Activated CD4-positive, alpha-beta memory T cell treated with anti-CD3 and anti-CD28 coated beads, Interleukin-2, amount 10 ng/mL, durations not matched to agents 7 days and 5 days (primary cell): ENCODE measurements at places on chromosomes 7 and 10. TPM values are rescaled to one million over a fixed set of nuclear protein-coding genes. Genes with fewer than 3 reads are reported as not detected.

- no peak overlapping the region for H3K27ac ChIP-seq
- H3K4me1 ChIP-seq: peaks cover 5% of the 10 kb centered on the region
- DNase-seq: no peak
- H3K27me3 ChIP-seq: no peaks in the 10 kb centered on the region
- H3K4me3 ChIP-seq: no peak overlapping the region
- H3K36me3 ChIP-seq: peaks cover 12% of the 10 kb centered on the region
Measured at GRCh38 chr7:107495516-107495915, 25.7 kb downstream of the GPR22 start.

The LIPN gene
- not detected for total RNA-seq

DNA sequence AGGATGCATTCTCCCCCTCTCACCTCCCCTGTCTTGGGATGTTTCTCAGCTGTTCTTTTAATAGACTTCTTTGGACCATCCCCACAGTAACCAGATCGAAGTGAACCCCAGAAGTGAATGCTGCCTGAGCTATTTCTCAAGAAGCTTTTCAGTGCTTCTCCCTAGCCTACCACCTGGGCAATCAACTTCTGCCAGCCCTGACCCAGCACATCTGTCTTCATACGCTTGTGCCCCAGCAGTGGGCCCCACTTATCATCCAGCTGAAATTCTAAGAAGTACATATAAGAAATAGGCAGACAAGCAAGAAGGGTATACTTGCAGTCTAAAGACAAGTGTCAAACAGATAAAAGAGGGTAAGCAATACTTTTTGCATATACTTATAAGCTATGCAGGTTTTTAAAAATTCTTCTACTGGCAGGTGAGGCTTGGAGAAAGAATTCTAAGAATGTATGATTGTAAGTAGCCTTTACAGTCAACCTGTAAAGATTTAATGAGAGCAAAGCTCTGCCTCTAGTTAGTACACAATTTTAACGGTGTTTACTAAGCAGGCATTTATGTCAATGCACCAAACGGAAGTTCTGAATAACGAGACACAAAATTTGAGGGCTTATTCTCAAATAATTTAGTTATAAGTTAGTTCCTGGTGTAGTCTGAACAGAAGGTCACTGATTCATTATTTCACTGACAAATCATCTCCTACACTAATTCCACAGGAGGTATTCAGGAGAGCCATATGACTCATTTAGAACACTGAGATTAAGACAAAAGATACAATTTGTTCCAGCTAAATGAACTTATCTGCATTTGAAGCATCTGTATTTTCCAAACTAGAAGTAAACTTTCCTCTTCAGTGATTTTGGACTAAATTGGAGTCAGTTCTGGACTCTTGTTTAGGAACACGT lies 83.3 kb downstream of the RNLS start:
- no peak overlapping the region for H3K4me3 ChIP-seq
- DNase-seq: no peak
- H3K27ac ChIP-seq: no peak overlapping the region

- no peaks in the 10 kb centered on the region for H3K4me1 ChIP-seq
- no peaks in the 10 kb centered on the region for H3K36me3 ChIP-seq
- no peak overlapping the region for H3K4me3 ChIP-seq
- no peaks in the 10 kb centered on the region for H3K27me3 ChIP-seq
- no peak for DNase-seq
Measured at GRCh38 chr7:40403703-40404476, 269.1 kb downstream of the SUGCT start.

GRCh38 chr10:122149561-122150505 lies 121.3 kb upstream of the BTBD16 start:
- DNase-seq: no peak
- H3K4me3 ChIP-seq: no peak overlapping the region
- H3K4me1 ChIP-seq: no peaks in the 10 kb centered on the region
- H3K36me3 ChIP-seq: no peaks in the 10 kb centered on the region
- peaks cover 6% of the 10 kb centered on the region for H3K27me3 ChIP-seq

- no peak overlapping the region for H3K27ac ChIP-seq
- H3K4me3 ChIP-seq: no peak overlapping the region
- H3K27me3 ChIP-seq: no peaks in the 10 kb centered on the region
- H3K4me1 ChIP-seq: no peaks in the 10 kb centered on the region
- no peak for DNase-seq
- H3K36me3 ChIP-seq: no peaks in the 10 kb centered on the region
Measured at GRCh38 chr10:51773681-51774080, 74.3 kb upstream of the CSTF2T start.
